ENCODE measurements at places on chromosomes 3 and 15.

GRCh38 chr3:71849681-71850080, 64.7 kb upstream of the PROK2 start:
- DNase-seq = no peak

DNA sequence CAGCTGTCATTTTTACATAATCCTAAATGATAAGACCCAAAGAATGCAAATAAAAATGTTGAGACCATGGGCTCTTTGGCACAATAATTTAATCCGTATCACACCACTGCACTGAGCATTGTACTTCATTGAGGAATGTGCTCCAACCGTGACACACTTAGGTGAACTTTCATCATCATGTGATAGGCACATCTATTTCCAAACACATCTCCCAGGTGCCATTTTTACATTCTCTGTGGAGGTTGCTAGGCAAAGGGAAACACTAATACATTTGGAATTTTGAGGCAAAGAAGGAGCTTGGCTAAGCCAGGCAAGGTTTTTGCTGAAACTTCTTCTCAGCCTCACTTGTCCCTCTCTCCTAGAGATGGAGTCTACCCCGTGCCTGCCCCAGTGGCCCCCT, 68.7 kb downstream of the LRTM1 start:
- no peak for DNase-seq

DNA sequence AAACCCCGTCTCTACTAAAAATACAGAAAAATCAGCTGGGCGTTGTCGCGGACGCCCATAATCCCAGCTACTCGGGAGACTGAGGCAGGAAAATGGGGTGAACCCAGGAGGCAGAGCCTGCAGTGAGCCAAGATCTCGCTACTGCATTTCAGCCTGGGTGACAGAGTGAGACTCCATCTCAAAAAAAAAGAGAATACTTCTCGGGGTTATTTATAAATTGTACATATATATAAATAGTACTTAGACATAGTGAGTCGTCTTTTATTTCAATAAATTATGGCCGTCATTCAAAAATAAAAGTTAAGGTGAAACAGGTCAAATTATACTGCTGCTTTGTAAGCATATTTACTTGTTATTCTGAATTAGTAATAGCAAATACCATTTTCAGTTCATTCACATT, 12.1 kb upstream of the EBLN2 start:
- DNase-seq = no peak

GRCh38 chr3:116057400-116058006, 387.8 kb downstream of the LSAMP start:
- no peak for DNase-seq

DNA sequence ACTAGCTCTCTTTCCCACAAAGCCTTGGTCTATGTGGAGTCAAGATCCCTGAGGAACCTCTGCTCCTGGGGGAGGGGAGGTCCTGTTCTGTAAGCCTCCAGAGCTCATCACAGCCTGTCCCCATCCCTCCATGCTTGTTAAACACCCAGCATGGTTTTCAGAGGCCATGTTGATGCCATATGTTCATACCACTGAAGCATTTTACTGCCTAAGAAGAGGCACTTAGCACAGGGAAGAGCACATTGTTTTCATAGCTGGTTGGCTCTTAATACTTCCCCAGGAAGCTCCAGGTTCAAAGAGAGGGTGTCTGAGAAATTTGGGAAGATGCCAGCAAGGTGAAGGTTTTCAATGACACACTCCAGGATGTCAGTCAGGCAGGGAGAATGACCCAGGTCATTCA, 25.6 kb downstream of the CPNE4 start:
- DNase-seq = no peak

DNA sequence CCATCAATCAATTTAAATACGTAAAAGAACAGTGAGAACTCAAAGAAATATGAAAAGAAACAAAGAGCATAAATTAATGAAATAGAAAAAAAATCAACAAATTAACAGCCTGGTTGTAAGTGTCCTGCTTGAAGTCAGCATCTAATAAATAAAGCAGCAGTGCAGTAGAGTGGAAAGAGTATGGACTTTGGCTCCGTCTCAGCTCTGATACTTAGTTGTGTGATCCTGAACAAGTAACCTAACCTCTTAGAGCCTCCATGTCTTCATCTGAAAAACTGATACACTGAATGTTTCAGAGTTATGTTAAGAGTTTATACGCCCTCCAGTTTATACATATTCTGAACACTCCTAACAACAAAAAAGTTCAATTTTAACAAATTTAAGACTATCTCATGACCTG, 44.6 kb downstream of the TFDP2 start:
- DNase-seq = no peak

DNA sequence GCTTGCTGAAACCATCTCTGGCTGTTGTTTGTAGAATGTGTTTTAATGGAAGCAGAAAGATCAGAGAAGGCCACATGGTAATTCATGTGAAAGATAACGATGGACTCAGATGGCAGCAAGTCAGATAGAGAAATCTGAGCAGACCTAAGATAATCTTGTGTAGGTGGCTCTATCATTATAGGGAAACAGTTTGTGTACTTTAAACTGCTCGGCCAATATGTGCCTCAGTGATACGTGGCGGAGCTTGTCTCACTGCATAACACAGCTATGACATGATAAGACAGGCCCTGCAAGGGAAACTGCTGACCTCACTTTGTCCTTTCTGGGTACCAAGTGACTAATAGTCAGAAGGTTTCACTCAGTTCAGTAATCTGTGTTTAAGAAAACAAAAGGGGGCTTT, 51.0 kb downstream of the MME start:
- DNase-seq = peak; percentile 67

DNA sequence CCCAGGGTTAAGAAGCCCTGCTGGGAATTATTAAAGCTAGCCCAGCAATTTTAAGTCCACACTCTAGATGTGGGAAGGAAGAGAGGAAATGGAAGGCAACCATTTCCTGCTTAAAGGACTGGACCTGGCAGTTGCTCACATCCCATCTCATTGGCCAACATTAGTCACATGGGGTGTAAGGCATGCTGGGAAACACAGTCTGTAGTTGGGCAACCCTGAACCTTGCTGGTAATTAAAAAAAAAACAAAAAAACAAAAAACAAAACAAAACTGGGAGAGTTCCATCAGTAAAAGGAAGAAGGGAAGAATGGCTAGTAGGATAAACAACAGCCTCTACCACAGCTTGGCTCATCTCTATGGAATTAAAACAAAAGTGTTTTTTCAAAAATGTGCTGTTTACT, 136.0 kb downstream of the VGLL4 start:
- DNase-seq = peak; percentile 4

- DNase-seq = no peak
These were observed 362.0 kb upstream of the TMCO5A start for GRCh38 chr15:37572401-37572800.

DNA sequence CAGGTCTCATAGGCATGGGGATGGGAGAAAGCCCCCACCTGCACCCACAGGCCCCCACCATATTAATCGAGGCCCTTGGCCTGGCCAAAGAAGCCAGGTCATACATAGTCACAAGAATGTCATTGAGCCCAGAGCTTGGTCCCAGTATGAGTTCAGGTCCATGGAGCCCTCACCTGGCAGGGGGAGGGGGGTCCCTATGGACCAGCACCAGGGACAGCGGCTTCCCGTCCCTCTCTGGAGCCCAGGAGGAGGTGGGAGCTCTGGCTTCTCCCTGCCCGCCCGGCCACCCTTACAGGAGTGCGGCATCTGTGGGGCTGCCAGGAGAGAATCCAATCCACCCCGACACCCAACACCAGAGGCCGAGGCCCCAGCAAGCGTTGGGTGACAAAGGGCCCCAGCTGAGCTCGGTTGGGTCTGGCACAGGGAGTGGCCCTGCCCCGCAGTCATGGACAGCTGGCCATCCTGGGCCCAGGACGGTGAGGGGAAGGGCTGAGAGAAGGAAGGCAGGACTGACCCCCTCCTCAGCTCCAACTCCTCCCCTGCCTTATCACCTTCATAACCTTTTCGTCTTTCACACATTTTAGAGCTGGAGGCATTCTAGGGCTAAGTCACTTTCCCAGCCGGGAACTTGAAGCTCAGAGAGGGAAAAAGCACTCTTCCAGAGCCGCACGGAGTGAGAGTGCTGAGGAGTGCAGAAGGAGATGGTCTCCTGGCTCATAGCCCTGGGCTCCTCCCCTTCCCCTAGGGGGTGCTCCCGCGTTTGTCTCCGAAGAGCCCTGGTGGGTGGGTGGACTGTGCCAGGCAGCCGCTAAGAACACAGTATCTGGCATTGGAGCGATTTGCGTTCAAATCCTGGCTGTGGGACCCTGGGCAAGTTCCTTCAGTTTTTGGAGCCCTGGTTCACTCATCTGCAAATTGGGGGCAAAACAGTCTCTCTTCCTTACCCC, 54.6 kb downstream of the ATP2B2 start:
- no peak for DNase-seq

GRCh38 chr3:82100378-82100777, 338.9 kb upstream of the GBE1 start:
- no peak for DNase-seq

DNA sequence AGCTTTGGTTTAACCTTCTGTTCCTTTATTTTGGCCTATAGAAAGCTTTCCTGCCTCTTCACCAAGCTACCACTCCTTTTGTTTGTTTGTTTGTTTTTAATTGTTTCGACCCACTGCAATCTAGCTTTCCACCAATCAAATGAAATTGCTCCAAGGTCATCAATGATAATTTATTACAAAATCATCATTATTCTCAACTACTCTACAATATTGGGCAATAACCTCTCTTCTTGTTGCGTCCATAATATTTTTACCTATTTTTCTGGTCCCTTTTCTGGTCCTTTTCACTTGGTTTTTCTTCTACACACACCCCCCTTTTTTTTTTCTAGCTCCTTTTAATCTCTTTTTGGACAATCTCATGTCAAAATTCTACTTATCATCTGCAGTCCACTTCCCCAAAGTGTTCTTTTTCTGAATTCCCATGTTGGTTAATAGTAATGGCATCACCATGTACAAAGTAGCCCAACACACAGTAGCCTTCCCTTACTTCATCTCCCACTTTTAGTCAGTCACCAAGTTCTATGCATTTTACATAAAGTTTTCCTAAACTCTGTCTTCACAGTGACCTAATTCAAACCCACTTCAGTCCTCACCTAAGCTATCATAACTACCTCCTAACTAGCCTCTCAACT, 11.0 kb upstream of the ANKRD28 start:
- DNase-seq = no peak

DNA sequence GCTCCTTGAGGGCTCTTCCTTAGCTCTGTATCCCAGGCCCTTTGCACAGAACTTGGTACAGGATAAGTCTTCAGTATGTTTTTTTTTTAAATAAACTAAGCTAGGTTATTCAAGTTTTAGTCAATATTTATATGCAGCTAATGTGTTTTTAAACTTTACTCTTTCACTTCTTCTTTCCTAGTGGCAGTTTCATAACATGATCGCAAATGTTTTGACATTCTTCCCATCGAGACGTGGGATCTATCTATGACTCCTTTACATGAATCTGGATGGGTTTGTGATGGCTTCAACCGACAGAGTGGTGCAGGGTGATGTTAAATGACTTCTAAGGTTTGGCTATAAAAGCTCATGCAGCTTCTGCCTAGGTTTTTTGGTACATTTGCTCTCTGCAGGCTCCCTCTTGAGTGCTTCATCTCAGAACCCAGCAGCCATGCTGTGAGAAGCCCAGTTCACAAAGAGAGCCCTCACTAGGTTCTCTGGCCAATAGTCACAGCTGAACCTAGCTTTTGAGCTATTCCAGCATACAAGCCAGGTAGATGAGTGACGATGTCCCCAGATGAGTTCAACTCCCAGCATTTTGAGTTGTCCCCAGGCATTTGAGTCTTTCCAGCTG, 13.5 kb upstream of the MECOM start:
- DNase-seq = no peak

GRCh38 chr3:39216176-39216790, 23.9 kb upstream of the XIRP1 start:
- DNase-seq = no peak

GRCh38 chr3:39809181-39809994, at the start of gene MYRIP:
MYRIP (plus strand) TSS chr3:39809609; CDS start chr3:39900817, 91,208 bp downstream.
- peak; percentile 67 for DNase-seq

Data from erythroblast (primary cell).